ENCODE measurements at places on chromosomes 12 and 14.
A peak's percentile ranks its signal among the peaks of the same experiment; 100 is the strongest.

GRCh38 chr12:127115468-127116035 is 1151.4 kb upstream of the TMEM132C start:
- DNase-seq = no peak

GRCh38 chr14:22545842-22546721 is 42.9 kb downstream of the DAD1 start:
- no peak for DNase-seq

DNA sequence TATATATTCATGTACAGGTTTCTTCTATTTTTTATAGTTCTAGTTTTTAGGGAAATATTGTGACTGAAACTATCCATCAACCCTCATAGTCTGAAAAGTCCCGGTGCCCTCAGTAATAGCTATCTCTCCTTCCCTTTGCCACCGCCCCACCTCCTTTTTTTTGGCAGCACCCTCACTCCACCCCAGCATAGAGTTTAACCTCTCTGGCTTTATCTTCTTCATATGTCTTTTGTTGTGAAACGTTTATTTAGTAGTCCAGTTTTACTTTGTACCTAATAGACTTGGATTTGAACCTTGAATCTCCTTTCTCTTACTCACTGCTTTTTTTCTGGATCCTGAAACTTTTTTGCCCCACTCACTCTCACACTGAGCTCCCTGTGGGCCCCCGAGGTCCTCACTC is 109.5 kb downstream of the BBS10 start:
- DNase-seq = no peak

- no peak for DNase-seq
Observed at GRCh38 chr12:3966376-3966775, 93.2 kb upstream of the PARP11 start.

DNA sequence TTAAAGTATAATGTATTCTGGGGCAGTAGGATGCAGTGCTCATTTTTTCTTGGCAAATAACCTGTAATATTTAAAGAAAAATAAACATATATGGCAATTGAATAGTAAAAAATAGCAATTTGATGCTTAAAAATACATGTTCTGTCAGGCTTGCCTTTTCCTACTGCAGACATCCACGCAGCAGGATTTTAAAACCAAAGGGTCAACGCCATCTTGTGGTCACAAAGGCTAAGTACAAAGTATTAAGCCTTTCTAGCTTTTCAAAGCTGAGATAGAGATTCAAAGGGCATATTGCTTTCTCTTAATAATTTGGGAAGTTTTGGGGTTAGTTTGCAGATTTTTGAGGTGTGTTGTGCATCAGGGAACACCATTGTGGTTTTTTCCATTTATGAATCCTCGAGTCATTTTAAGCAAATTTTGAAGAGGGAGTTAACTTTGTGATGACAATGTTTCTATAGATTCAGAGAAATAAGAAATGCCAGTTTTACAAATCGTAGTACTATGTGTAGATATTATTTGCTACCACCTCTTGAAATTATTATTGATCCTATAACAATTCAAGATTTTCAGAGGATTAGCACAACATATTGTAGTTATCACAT is 4.7 kb upstream of the CCER1 start:
- DNase-seq = peak; percentile 43

GRCh38 chr12:27186022-27186839 is 57.9 kb upstream of the STK38L start:
- no peak for DNase-seq

GRCh38 chr12:67069451-67070306 is 199.5 kb upstream of the CAND1 start:
- peak; percentile 64 for DNase-seq

- DNase-seq = no peak
Observed at GRCh38 chr12:49893753-49894750, 9.6 kb downstream of the FAIM2 start.

DNA sequence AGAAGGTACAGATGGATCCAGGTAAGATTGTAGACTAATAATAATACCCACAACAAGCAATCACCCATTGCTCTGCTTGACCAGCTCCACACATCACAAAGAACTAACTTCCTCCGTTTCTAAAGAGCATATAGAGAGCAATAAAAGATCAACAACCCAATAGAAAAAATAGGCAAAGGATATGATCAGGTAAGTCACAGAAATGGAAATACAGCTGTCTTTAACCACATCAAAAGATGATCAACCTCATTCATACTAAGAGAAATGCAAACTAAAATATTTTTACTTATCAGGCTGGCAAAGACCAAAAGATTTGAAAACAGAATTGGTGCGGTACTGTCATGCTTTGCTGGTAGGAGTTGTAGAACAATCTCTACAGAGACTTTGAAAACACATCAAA is 8.9 kb downstream of the C2CD5 start:
- DNase-seq = no peak

DNA sequence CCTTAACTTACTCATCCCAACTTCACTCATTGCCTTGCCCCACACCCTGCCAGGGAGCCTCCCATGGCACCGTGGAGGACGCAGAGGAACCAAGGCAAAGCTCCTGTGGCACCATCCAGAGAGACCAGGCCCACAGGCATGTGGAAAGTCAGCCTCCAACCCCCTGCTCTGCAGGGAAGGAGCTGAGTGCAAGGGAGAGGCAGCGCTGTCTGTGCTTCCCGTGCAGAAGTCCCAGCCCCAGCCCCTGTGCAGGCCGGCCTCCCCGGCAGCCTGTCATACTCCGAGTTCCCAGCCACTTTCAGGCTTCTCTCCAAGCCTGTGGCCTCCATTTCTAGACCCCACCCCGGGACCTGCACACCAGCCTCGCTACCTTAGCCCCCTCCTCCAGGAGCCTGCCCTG is 106.4 kb downstream of the SINHCAF start:
- no peak for DNase-seq

DNA sequence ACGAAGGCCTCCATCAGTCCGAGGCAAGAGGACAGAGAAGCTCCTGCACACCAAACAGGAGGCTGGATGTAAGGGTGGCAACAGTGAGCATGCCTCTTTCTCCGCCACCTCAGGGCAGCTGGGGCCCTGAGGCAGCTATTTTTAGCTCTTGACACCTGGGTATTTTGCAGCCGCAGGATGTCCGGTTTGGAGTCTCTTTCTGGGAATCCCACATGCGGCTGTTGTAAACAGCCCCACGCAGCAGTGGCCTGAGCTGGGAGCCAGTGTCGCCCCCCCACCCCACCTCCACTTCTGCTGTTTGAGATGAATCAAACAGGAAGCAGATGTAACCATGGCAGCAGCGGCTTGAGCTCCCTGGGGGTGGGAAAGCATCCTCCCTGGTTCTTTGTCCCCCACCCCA is 11.7 kb downstream of the HDAC7 start:
- DNase-seq = peak; percentile 73

GRCh38 chr14:98903371-98903770 is 368.6 kb downstream of the BCL11B start:
- DNase-seq = no peak

DNA sequence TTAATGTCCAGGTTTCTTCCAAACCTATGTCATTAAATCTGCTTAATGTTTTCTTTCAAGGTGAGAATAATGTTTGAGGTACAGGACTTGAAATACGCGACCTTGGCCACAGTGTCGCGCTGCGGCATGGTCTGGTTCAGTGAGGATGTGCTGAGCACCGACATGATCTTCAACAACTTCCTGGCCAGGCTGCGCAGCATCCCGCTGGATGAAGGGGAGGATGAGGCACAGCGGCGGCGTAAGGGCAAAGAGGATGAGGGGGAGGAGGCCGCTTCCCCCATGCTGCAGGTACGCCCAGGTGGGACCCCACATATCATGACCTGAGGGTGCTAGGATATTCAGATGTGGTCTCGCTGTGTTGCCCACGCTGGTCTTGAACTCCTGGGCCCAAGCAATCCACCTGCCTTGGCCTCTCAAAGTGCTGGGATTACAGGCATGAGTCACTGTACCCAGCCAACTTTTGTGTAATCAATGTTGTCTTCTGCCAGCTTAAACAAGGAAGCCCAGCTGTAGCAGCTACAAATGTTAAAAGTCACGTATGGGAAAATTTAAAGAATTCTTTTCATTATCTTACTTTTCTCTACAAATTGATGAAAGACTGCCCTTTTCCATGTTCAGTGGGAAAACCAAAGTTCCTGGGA is 50.8 kb downstream of the DYNC1H1 start:
- no peak for DNase-seq

DNA sequence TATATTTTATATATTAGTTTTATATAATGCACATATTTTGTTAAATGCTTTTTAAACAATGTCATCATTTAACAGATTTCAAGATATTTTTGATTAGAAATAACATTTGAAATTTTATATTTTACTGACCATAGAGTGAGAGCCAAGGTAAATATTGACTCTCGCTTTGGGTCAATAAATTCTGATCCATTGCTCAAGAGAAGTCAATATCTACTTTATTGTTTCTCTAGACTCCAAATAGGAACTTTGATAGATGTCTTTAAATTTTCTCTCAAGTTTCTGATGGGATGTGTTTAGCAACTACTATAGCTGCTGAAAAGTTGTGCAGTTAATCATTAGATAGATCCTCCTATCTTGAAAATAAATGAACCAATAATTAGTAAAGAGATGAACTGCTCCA is 61.4 kb upstream of the ATXN7L3B start:
- no peak for DNase-seq

DNA sequence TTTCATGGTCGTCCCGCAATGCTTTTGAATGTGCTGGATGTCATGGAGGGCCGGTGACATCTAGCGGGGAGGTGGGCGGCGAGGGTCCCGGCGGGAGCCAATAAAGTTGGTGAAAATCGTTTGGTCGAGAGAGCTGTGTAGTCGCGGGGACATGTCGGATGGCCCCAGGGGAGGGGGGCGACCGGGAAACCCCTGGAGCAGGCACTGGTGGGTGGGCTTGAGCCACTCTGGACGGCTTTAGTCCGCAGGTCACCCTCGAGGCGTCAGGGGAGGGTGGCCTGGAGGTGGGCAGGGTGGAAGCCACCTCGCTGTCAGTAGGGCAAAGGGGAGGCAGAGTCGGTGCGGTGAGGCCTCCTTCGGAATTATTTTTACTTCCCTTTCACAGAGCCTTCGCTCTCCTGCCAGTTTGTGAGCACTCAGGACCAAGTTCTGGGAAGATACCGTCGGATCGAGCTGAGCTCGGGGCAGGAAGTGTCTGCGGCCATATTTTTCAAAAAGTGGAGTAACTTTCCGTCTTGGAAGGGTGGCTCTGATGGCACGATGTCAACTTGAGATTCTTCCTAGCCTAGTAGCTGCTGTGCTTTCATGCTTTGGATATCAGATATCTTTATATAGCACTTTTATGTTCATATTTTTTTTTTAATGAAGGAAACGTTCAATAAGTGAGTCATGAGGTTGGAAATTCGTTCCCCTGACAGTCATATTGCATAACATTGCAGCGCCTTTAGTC is 28.2 kb downstream of the WBP11 start:
- DNase-seq = peak; percentile 49

- DNase-seq = no peak
Observed at GRCh38 chr12:76560086-76560491, 518 bp upstream of the OSBPL8 start.

GRCh38 chr12:47277972-47278448 is 198.3 kb upstream of the AMIGO2 start:
- no peak for DNase-seq

GRCh38 chr12:112543751-112544150 is 125.0 kb downstream of the PTPN11 start:
- no peak for DNase-seq

DNA sequence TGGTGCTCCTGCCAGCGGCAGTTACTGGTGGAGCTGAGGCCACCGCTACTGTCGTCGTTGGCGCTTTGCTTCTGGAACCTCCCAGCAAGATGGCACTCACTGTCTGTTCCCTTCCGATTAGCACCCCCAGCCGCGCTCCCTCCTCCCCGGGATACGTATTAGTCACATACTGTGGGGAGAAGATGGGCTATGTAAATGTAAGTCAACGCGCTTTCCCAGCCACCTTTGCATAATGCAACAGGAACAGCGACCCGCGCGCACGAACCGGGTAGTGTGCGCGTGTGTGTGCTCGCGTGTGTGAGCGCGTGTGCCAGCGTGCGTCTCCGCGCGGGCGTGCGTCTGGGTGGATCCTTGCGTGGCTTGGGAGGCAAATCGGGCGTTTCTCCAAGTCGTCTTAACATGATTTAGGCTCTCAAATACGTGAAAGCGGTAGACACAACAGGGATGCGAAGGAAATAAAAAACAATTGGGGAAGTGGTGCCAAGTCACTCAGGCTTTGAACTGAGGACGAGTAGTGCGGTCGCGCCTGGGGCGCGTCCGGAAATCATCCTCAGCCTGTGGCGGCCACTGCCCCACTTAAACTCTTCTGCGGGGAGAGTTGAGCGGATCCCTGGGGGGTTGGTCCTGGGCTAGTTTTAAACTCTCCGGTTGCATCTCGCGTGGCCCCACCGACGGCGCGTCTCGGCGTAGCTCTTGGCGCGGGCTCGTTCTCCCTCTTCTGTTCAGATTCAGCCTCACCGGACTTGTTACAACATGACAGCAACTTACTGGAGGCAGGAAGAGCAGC is 1.8 kb downstream of the FLRT2 start:
- peak; percentile 21 for DNase-seq

- DNase-seq = no peak
Observed at GRCh38 chr14:59293935-59294661, 105.6 kb downstream of the DAAM1 start.

GRCh38 chr12:20272801-20273200 is 95.5 kb upstream of the PDE3A start:
- no peak for DNase-seq

DNA sequence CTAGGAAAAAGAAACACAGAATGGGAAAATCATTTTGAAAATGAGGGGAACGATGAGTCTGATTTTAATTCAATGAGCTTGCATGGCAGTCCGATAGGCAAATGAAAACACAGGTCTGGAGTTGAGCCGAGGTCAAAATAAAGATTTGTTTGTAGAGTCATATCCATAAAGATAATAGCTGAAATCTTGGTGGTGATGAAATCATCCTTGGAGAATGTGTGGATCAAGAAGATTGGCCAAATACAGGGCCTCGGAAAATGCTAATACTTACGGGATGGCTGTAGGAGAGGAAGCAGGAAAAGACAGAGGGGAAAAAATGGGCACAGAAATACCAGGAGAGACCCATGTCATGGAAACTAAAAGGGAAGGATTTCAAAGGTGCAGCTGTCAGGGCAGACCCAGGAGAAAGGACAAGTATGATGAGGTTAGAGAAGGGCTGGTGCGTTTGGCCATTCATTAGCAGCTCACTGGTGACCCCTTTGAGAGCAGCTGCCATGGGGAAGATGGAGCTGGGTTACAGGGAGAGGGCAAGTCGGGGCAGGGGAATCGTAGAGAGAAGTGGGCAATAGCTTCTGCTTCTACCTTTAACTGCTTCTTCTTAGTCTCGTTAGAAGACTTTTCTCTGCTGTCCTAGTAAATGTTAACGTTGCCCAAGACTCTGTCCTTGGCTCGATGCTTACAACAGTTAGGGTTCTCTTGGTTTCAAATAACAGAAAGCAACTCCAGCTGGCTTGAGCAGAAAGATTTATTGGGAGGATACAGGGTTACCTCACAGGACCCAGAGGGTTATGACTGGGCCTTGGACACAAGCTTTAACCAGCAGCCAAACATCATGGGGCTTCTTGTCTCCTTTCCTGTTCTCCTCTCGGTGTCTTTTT is 161.8 kb downstream of the EFCAB11 start:
- DNase-seq = no peak

DNA sequence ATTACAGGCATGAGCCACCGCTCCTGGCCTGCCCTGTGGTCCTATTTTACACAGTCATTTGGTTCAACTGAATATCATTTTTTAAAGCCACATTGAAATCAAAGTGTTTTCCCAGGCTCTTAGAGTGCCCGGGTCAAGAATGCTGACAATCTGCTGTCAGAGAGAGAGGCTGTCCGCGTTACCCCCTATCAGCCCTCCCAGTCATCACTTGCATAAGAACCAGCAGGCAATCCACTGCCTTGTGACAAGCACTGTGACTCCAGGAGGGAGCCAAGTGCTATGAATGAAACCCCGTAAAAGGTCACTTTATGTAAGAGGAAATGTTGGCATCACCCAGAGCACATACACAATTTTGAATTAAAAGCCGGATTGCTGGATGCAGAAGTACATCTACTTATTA is 13.5 kb downstream of the PHLDA1 start:
- DNase-seq = no peak
